ENCODE measurements at places on chromosomes 5 and 9. TPM values are rescaled to one million over a fixed set of nuclear protein-coding genes. Genes with fewer than 3 reads are reported as not detected.

Gene ALAD
- total RNA-seq = 23.8 TPM

Gene PFN3
- total RNA-seq = 1.6 TPM

Gene AHRR
- 2.8 TPM for total RNA-seq

Gene RARS1
- 128 TPM for total RNA-seq

Gene CDK7
- total RNA-seq = 34.7 TPM

Gene GPR150
- total RNA-seq = not detected

Gene DRD1
- total RNA-seq = 3.4 TPM

Gene LCNL1
- total RNA-seq = 0.94 TPM

Gene PLAC8L1
- not detected for total RNA-seq

Gene MARCHF6
- total RNA-seq = 355 TPM

Gene CAMK4
- 141 TPM for total RNA-seq

Gene TPPP
- 22.2 TPM for total RNA-seq

Gene DNAJC21
- total RNA-seq = 26.3 TPM

Gene KCNMB1
- not detected for total RNA-seq

Gene DMRT3
- total RNA-seq = not detected

All from parietal lobe (tissue), 2 donors.